Osteocyte (in vitro differentiated cells): ENCODE measurements at places on chromosomes 6 and 20.

DNA sequence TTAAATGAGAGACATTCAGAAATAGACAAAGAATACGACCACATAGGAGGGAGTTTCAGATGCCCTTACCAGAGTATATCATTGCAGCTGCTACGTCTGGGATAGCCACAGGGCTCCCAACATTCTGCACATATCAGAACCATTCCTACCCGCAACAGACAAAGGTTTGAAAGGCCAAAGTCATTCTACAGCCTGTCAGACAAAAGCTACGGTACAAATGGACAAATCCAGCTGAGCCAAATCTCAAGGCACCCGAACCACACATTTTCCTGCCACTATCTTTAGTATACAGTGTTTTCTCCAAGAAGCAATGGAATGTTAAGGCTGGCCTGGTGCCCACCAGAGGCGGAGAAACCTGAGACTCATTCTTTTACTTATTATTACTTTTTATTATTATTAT is 30.5 kb upstream of the LYRM2 start:
- DNase-seq = no peak

DNA sequence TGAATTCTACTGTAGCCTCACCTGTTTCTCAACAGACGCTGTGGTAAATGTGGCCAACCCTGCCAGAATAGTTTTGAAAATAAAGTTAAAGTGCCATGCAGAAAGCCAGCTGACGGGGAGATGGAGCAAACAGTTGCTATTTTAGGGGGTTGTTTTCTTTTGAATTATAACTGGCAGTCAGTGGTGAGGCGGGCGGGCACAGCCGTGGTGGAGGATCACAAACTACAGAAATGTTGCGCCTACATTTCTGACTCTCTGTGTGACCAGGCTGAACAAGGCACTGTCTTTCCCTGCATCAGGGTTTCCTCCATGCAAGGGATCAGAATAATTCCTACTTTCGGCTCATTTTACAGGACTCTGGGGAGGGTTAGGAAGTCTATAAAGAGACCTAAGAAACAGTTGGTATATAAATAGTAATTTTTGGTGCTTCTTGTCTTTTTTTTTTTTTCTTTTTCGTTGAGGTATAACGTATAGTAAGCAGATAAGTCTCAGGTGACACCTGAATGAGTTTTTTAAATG is 17.2 kb downstream of the CHMP4B start:
- DNase-seq = no peak

- DNase-seq = no peak
Observed at GRCh38 chr6:35544769-35545361, 32.2 kb upstream of the TULP1 start.

DNA sequence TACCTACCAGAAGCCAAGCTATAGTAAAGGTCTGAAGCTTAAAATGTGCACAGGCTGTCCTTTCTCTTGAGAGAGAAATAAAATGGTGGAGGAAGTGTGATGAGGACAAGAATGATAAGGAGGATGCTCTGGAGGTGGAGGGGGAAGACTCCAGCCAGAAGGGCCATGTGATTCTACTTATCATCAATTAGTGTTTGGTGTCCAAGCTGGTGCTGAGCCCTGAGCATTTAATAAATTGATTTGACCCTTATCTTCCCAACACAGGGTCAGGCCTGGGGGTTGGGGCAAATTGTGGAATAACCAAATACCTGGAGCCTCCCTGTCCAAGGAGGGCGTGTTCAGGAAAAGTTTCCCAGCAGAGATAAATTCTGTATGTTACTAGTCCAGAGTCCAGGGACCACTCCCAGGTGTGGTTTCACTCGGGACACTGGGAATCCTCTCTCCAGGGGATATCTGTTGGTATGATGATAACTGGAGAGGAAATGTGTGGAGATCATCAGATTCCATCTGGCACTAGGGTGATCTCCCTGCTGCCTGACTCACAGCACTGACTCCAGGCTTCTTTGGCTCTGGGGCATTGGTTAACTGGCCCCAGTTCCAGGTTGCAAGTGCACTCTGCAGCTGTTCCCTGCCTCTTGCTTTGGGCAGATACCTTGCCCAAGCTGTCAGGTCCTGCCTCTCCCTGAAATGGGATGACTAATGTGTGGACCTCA is 3.8 kb upstream of the MYBL2 start:
- no peak for DNase-seq

GRCh38 chr6:166331503-166332415 is 10.6 kb downstream of the SFT2D1 start:
- DNase-seq = no peak

- DNase-seq = no peak
Observed at GRCh38 chr6:45163952-45164766, 164.0 kb upstream of the RUNX2 start.

- DNase-seq = no peak
Observed at GRCh38 chr6:26173836-26174145, 86.6 kb downstream of the HFE start.

DNA sequence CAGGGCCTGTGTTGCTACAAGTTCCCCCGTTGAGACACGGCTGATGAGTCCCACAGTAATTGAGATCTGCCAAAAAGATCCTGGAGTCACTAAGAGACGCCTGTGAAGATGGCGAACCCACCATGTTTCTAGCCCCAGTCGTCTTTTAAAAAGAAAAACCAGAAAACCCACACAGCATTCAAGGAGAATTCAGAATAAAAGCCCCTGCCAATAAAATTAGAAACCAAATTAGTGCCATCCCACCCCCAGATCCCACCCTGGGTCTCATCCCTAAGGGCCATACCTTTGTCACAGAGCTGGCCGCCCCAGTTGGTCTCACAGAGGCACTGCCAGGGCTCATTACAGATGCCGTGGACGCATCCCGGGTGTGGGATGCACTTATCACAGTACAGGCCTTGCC is 21.6 kb downstream of the JAG1 start:
- DNase-seq = no peak

- DNase-seq = no peak
Observed at GRCh38 chr6:70303034-70303525, at the start of gene COL9A1. Gene COL9A1 (minus strand): TSS chr6:70303084. CDS start chr6:70302924, 160 bp downstream.

DNA sequence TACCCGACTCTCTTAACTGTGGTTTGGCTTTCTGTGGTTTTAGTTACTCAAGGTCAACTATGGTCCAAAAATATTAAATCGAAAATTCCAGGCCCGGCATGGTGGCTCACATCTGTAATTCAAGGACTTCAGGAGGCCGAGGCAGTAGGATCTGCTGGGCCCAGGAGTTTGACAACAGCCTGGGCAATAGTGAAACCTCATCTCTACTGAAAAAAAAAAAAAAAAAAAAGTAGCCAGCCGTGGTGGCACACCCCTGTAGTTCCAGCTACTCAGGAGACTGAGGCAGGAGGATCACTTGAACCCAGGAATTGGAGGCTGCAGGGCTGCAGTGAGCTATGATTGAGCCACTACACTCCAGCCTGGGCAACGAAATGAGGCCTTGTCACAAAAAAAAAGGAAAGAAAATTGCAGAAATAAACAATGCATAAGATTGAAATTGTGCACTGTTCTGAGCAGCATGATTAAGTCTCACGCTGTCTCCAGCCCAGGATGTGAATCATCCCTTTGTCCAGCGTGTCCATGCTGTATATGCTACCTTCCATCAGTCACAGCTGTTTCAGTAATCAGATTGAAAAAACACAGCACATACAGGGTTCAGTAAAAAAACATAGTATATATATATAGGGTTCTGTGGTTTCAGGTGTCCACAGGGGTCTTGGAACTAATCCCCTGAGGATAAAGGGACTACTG is 40.7 kb downstream of the RGS17 start:
- no peak for DNase-seq

GRCh38 chr6:145668844-145669243 is 66.5 kb downstream of the EPM2A start:
- DNase-seq = no peak

GRCh38 chr6:92688342-92688741 is 731.0 kb downstream of the EPHA7 start:
- DNase-seq = no peak

- DNase-seq = no peak
Observed at GRCh38 chr20:34570859-34571306, 12.4 kb downstream of the MAP1LC3A start.

- DNase-seq = no peak
Observed at GRCh38 chr20:52959125-52959524, 13.0 kb upstream of the TSHZ2 start.

- peak; percentile 76 for DNase-seq
Observed at GRCh38 chr6:168188369-168189199, 109.6 kb upstream of the FRMD1 start.
